ENCODE measurements at places on chromosomes 13 and 19.

DNA sequence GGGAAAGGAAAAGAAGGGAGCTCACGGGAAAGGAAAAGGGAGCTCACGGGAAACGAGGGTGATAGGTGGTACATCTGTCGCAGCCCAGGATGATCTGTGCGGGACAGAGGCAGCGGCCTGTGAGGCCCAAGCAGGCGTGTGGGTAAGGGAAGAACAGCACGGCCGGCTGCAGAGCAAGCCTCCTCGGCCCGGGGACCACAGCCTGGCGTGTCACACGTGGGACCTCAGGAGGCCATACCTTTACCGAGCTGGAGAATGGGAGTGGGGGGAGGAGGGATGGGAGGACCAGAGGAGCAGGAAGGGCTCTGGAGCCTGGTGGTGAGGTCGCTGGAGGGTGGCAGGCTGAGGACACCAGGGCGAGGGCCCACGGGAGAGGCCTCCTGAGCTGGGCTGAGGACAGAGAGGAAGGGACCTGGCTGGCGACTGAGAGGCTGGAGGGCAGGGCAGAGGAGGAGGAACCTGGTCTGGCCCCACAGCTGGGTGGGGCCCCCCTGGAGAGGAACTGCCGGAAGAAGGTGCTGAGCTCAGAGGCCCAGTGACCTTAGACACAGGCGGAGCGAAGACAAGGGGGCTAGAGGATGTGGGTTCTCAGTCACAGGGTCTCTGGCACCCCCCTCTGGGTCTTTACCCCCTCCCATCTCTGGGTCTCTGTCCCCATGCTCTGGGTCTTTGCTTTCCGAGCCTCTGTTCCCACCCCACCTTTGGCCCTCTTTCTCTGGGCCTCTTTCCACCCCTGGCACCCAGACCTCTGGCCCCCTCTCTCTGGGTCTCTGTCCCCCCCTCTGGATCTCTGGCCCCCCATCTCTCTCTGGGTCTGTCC is 2.9 kb upstream of the FTL start:
- no peak for DNase-seq
- H3K4me3 ChIP-seq = no peak overlapping the region
- peaks cover 9% of the 10 kb centered on the region for H3K36me3 ChIP-seq
- peak overlapping the region; percentile 95 for H3K27ac ChIP-seq

DNA sequence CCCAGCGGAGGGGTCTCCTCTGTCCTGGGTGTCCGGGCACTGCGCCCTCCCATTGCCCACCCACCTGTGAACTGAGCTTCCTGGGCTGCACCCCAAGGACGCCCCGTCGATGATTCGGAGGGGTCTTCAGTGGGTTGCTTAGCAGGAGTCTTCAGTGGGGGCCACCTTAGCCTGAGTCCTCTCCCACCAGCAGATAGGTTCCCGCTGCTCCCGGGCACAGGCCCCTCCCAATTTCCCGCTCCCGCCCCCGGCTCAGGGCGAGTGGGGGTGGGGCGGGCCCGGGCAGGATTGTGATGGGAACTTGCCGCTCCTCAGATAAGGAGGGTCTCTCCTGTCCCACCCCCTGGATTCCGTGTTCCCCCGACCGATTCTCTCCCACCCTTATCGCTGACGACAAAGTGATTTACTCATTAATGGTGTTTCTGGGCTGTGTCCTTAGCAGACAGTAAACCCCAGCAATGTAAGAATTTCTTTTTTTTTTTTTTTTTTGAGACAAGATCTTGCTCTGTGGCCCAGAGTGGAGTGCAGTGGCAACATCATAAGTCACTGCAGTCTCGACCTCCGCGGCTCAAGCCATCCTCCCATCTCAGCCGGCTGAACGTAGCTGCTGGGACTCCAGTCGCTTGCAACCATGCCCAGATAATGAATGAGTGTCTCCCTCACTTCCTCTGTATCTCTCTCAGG is 655 bp upstream of the S1PR5 start:
- DNase-seq = no peak
- H3K27ac ChIP-seq = no peak overlapping the region
- H3K4me3 ChIP-seq = peak overlapping the region; percentile 69

DNA sequence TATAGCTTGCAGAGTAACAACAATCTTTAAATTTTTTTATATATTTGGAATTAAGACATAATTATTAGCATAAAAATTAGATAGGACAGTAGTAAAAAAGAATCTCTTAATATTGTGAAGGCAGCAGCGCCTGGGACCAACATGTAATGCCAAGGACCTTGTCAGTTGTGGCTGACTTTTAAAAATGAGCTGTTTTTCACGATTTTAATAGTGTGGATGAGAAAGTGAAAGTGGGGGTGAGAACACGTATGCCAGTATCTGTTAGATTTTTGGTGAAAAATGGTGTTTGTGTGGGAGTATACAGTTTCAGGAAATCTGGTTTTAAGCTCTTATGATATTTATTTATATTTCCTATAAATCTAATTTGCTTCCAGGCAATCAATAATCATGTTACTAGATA is 125.2 kb downstream of the LMO7 start:
- no peaks in the 10 kb centered on the region for H3K36me3 ChIP-seq
- no peaks in the 10 kb centered on the region for H3K27me3 ChIP-seq
- peak overlapping the region; percentile 86 for H3K27ac ChIP-seq
- peaks cover 9% of the 10 kb centered on the region for H3K4me1 ChIP-seq
- no peak for DNase-seq

DNA sequence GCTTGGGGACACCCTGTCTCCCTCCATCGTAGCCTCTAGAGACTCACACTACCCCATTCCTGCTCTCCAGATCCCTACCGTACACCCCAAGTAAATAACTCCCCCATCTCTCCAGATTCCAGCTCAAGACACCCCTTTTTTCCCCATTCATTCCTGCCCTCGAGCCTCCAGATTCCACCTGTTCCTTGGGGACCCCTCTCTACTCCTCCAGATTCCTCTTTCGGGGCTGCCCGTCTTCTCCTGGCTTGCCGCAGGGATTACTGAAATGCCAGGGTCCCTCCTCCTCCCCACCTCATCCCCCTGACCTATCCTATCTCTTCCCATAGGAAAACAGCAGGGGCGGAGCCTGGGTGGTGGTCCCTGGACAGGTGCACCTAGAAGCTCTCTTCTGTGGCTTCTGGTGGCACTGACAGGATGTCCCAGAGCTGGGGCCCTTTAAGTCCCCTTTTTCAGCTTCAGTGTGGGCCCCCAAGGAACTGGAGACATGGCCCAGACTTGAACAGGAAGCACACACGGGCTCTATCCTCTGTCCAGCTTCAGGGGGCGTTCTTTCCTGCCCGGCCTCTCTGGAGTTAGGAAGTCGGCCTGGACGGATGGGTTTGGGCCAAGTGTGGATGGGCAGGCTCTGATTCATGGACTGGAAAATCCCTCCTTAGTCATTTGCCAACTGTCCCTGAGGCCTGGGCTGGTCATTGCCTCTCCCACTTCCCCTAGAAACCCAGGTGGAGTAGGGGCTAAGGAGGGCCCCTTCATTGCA is 1.2 kb downstream of the ZSWIM4 start:
- no peaks in the 10 kb centered on the region for H3K36me3 ChIP-seq
- peaks cover 38% of the 10 kb centered on the region for H3K4me1 ChIP-seq

- no peak for DNase-seq
- no peaks in the 10 kb centered on the region for H3K4me1 ChIP-seq
- no peaks in the 10 kb centered on the region for H3K27me3 ChIP-seq
- no peak overlapping the region for H3K27ac ChIP-seq
- H3K4me3 ChIP-seq = no peak overlapping the region
Measured at GRCh38 chr19:30879225-30879624, 470.0 kb downstream of the TSHZ3 start.

- no peak for DNase-seq
- no peak overlapping the region for H3K27ac ChIP-seq
- H3K4me3 ChIP-seq = no peak overlapping the region
- H3K36me3 ChIP-seq = no peaks in the 10 kb centered on the region
Measured at GRCh38 chr13:39498471-39499114, 104.4 kb downstream of the LHFPL6 start.

DNA sequence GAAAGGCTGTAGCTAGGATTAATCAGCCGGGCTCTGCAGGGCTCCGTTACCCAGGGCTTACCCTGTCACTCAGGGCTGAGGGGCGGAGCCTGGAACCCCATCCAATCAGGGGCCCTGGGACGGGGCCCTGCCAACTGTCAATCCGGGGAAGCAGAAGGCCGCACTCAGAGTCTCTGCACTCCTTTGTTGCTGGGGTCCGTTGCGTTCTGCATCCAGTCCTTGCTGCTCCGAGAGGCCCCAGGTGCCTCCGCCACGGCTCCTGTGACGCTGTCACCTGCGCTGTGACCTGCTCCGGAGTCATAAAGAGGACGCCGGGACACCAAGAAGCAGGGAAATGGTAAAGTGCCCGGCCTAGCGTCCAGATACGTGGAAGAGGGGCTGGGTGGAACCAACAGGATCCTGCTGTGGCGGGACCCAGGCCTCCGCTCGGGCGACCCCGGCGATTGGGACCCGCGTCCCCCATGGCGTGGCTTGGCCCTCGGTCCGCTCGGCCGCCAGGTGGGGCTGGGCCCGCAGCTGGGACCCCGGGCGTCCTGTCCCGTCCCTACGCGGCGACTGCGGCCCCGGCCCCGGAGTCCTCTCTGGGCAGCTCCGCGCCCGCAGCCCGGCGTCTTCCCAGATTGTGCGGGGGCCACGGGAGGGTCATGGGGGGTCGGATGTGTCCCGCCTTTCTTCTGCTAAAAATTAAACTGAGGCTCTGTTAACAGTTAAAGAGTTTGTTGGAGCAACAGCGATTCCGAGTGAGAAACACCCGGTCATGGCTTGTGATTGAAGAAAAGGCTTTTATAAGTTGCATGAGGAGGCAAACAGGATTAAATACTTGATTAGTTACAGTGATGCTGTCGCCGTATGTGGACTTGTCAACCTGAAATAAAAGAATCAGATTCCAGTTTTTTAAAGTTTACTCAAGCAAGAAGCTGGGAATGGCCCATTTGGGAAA is at the start of gene ZNF491:
ZNF491 (plus strand) TSS at position 133 of the 940 bp plus-strand sequence. CDS start 7,431 bp downstream, outside the sequence.
- H3K4me3 ChIP-seq = peak within 1 kb of the TSS; percentile 84
- no peaks in the 10 kb centered on the region for H3K27me3 ChIP-seq
- H3K4me1 ChIP-seq = peaks cover 12% of the 10 kb centered on the region

DNA sequence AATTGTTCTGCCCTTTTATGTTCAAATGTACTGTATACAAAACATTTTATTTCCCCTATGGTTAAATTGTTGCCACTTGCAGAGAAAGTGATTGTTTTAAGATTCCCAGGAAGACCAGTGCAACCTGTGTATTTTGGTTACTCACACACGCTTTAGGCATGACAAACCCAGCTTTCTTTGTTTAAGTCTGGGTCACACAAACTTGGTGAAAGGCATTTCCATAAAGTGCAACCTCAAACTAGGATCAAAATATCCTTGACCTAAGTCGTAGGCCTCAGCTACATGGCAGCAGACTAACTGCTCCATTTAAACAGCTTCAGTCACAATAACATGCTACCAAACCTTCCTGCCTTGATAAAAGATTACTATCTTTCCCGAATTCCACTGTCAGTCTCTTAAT is 639.0 kb upstream of the PRR20A start:
- H3K36me3 ChIP-seq = no peaks in the 10 kb centered on the region
- H3K4me1 ChIP-seq = no peaks in the 10 kb centered on the region
- no peak overlapping the region for H3K27ac ChIP-seq

GRCh38 chr19:15251749-15252397 is 19.6 kb upstream of the EPHX3 start:
- peaks cover 42% of the 10 kb centered on the region for H3K36me3 ChIP-seq
- H3K27ac ChIP-seq = peak overlapping the region; percentile 100
- H3K4me3 ChIP-seq = peak overlapping the region; percentile 64
- H3K4me1 ChIP-seq = peaks cover 41% of the 10 kb centered on the region

DNA sequence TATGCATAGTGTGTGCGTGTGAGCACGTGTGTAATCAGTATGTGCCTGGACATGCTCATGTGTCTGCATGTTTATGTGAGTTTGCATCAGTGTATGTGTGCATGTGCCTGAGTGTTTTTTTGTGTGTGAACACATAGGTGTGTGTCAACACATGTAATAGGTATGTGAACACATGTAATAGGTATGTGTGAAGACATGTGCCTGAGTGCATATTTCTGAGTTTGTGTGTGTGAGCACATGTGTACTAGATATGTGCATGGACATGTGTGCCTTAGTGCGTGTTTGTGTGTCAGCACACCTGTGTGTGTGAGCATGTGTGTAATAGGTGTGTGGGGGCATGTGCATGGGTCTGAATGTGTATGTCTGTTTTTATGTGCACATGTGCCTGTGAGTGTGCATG is 7.4 kb downstream of the SPPL2B start:
- peaks cover 7% of the 10 kb centered on the region for H3K4me1 ChIP-seq
- no peak overlapping the region for H3K4me3 ChIP-seq
- H3K36me3 ChIP-seq = no peaks in the 10 kb centered on the region
- H3K27ac ChIP-seq = no peak overlapping the region
- no peak for DNase-seq
- H3K27me3 ChIP-seq = no peaks in the 10 kb centered on the region

DNA sequence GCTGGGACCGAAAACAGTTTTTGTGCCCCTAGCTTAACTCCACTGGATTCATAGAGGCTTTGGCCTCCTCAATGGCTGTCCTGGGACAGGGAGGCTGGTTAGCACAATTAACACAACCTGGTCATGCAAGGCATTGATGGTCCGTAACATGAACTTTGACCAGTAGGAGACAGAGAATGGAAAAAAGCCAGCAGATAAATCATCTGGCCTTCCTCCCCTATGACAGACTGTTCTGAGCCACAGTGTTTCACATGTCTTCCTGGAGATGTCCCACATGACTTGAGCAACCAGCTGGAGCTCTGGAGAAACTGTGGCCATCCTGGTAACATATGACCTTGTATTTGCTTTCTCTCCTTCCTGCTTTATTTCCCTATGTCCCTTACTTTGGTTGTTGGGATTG is 244.2 kb downstream of the UQCRFS1 start:
- DNase-seq = no peak
- H3K4me3 ChIP-seq = no peak overlapping the region
- H3K36me3 ChIP-seq = no peaks in the 10 kb centered on the region
- H3K4me1 ChIP-seq = no peaks in the 10 kb centered on the region

DNA sequence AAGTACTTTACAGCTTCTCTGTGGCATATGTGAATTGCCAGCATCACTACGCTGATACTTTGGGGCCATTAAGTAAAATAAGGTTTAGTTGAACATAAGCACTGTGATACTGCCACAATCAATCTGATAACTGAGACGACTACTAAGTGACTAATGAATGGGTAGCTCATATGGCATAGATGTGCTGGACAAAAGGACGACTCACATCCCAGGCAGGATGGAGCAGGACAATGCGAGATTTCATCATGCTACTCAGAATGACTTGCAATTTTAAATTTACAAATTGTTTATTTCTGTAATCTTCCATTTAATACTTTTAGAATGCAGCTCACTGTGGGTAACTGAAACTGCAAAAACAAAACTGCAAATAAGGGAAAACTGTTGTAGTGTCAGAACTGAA is 13.6 kb downstream of the CCDC122 start:
- H3K4me1 ChIP-seq = no peaks in the 10 kb centered on the region
- H3K36me3 ChIP-seq = no peaks in the 10 kb centered on the region
- DNase-seq = no peak
- no peak overlapping the region for H3K4me3 ChIP-seq
- H3K27me3 ChIP-seq = no peaks in the 10 kb centered on the region
- H3K27ac ChIP-seq = no peak overlapping the region

DNA sequence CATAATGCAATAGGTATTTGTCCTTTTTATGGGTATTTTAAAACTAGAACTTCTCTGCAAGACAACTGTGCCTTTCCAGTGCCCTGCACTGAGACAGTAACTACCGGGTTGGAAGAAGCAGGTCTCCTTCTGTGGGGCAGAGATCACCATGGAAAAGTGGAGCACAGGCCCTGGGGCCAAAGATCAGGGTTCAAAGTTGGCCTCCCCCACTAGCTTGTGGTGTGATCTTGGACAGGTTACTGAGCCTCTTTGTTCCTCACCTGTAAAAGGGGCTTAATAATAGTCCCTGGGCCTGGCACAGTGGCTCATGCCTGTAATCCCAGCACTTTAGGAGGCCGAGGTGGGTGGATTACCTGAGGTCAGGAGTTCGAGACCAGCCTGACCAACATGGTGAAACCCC is 68.3 kb downstream of the CEBPG start:
- DNase-seq = no peak
- no peak overlapping the region for H3K27ac ChIP-seq
- H3K4me1 ChIP-seq = no peaks in the 10 kb centered on the region
- no peaks in the 10 kb centered on the region for H3K36me3 ChIP-seq
